ENCODE measurements at places on chromosomes 4 and X.

DNA sequence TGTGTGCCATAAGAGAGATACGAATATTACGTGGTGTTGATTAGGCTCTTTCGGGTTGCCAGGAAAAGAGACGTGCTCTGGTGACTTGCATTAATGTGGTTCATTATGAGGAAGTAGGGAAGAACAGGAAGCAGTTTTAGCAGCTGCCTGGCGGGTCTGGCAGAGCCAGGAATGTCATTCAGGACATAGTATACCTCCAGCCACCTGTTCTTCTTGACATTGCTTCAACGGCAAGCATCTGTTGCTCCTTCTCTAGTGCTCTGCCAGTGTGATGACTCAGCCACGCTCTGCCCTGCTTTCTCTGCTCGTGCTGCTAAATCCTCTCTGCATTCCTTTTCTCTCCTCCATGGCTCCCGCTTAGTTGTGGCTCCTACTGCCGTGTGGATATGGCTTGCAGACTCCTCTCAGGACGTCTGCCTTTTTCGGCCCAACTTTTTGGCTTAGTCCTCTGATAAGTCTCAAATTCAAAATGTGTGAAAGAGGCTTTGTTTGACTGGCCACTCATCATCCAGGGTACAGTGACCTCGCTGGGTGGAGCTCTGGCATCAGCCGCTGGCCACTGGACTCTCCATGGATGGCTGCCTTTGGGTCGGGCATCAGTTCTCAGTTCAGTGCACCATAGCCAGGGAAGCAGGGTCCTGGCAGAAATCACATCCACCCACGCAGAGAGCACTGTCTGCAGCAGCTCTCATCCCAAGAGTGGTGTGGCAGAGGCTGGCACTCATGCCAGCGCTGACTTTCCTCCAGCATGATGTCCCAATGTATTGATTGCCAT lies 89.3 kb upstream of the KLF3 start:
- DNase-seq: no peak

DNA sequence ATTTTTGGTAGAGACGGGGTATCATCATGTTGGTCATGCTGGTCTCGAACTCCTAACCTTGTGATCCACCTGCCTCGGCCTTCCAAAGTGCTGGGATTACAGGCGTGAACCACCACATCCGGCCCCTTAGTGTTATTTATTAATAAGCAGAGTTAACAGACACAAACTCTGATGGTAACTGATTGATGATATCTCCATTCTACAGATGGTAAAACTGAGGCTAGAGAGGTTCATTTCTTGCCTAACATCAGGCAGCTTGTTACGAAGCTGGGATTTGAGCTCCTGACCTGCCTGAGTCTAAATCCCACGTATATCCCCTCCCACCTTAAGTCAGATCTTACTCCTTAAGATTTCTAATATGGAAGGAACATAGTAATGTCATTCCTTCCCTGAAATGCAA lies 36.9 kb downstream of the TBC1D14 start:
- no peak for DNase-seq

DNA sequence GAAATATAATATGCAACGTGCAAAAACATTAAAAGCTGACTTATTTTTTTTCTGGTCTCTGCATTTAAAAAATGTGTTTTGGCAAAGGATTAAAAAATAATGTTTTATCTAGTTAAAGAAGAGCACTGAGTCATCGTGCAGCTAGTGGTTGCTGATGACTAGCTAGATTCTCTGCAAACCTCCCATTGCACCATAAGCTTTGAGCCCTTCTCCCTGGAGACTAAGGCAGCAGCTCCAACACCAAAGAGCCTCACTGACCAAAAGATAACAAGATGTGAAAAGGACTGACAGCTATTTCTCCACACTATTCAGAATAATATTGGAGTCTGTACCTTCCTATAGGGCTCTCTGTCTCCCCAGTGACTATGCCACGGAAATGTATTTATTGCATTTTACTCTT lies 424.3 kb downstream of the SLITRK2 start:
- no peak for DNase-seq

DNA sequence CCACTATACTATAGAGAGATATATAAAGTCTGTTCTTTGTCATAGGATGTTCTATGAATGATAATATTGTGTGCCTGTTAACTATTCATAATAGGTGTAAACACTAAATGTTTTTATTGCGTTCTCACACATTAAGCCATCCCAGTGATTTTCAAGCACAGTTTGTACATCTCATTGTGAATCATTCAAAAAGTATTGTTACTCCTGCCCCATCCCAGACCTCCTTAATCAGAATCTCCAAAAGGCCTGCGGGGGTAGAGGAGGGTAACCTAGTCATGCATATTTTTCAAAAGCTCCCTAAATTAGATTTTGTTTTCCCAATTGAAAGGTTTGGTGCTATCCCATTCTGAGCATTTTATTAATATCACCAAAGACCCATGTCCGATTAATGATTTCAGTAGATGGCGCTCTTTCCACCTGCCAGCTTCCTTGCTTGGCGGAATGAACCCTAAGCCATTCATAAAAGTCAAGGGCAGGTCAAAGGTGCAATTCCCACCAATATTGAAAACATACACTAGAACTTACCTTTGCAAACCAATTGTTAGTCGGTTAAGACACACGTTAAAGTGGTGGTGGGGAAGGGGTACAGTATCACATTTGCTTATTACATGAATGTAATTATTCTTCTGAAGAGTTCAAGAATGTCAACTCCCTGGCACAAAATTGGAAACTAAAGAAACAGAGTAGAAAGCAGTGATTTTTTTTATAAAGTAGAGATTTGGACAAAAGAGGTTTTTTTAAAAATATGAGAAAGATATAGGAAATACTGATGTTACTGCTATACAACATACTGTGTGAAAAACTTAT lies 5.8 kb upstream of the TET2 start:
- DNase-seq: peak; percentile 69

GRCh38 chr4:78691334-78691754 lies 84.8 kb upstream of the BMP2K start:
- no peak for DNase-seq

DNA sequence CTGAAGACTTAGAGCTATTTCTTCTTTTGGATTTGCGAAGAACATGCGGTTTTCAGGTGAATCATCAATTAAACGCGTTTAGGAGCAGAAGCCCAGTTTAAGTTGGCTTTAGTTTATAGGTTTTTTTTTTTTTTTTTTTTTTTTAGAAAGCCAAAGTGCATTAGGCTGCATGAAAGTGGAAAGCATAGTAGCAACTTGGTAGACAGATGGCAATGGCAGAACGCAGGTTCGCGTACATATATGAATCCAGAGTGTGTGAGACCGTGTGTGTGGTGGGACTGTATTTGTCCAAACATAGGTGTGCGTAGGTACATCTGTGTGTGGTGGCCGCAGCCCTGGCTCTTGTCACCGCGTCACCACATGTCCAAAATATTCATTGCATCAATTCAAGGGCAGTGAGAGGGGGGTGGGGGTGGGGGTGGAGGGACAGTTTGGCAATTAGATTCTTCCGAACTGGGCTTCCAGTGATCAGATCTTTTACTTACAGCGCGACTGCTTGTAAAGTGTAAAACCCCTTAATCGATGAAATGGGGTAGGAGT lies 901 bp downstream of the JADE1 start:
- DNase-seq: peak; percentile 37
